ENCODE measurements at places on chromosomes 11 and 22.

DNA sequence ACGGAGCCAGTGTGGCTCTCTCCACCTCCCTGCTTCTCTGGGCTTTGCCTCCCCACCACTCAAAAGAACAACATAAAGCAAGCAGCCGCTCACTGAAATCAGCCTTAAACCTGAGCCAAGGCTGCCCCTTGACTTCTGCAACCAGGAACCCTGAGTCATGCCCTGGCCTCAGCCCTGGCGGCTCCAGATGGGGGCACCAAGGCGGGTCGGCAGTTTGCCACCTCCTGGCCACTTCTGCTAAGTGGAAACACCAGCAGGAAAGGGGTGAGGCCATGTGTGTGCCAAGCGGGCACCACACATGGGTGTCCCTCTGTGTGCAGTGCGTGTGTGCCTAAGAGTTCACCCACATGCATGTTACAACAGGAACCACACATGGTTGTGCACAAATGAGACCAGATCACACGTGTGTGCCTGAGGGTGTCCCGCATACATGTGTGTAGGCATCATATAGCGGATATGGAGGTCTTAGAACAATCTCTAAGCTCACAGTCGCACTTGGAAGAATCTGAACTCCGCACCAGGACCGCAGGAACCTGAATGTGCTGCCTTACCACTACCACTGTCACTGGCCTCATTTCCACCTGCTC is 221.2 kb downstream of the MN1 start:
- DNase-seq, result no peak

DNA sequence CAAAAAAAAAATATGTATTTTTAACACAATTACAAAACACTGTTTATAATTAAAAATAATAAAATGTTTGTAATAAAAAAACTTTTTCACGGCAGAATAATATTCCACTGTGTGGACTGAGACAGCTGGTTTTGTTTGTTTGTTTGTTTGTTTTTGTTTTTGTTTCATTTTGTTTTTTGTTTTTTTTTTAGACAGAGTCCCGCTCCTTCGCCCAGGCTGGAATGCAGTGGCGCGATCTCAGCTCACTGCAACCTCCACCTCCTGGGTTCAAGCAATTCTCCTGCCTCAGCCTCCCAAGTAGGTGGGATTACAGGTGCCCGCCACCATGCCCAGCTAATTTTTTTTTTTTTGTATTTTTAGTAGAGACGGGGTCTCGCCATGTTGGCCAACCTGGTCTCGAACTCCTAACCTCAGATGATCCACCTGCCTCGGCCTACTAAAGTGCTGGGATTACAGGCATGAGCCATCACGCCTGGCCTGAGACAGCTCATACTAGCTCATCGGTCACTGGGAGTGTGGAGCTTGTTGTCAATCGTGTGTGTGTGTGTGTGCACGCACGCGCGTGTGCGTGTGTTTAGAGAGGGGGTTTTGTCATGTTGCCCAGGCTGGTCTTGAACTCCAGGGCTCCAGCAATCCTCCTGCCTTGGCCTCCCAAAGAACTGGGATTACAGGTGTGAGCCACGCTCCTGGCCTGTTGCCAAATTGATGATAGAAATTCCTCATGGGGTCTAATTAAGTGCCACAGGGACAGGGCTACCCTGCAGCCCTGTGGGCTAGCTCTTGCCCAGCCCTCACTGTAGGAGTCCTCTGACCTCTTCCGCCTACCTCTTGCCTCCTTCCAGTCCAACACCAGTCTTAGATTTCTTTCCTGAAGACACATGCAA is 7.2 kb upstream of the AIFM3 start:
- no peak for DNase-seq

GRCh38 chr11:134657631-134658030 is 245.6 kb upstream of the B3GAT1 start:
- DNase-seq, result no peak

- DNase-seq, result no peak
Measured at GRCh38 chr11:86151174-86152005, 82.5 kb upstream of the PICALM start.

DNA sequence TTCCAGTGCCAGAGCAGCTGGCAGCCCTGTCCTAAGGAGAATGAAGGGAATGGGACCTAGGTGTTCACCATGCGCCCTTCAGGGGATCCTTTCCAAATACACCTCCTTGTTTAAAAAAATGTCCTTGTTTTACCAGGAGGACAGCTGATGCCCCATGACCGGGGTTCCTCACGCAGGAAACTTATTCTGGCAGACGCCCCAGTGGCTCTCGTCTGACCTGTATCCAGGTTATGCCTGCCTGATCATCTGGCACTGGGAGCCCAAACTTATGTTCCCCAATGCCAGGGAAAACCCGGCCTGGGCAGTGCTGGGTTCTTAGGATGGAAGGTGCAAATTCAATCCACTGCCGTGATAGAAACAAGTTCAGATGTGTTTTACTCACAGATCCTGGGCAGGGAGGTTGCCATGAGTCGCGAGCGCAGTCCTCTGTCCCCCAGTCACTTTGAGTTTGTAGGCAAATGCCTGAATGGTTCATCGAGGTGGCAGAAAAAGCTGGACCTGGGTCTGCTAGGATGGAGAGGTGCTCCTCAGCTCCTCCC is 31.5 kb downstream of the MOV10L1 start:
- DNase-seq, result no peak

DNA sequence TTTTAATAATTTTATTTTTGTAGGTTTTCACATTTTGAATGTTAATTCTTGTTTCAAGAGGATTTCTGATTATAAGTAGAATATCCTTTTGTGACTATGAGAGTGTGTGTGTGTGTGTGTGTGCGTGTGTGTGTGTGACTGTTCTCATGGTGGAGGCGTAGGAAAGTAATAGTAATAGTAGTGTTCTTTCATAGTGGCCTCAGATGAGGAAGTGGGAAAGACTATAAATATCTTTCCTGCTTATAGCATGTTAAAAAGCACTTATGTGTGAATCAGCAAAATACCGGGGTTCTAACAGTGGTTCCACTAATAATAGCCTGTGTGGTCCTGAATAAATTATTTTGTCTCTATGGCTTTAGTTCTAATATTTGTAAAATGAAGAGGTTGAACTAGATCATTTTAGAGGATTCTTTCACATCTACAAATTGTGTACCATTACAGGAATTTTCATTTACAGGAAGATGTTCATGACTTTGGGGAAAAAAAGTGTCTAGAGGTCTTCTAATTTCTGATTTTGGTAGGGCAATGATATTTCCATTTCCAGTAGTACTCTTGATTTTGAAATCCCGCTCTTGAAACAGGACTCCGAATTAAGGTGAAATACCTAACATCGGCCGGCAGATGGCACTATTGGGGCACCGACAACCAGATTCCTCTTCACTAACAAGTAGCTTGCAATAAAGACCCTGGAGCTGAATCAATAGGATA is 29.9 kb upstream of the OR10G7 start:
- peak; percentile 14 for DNase-seq

DNA sequence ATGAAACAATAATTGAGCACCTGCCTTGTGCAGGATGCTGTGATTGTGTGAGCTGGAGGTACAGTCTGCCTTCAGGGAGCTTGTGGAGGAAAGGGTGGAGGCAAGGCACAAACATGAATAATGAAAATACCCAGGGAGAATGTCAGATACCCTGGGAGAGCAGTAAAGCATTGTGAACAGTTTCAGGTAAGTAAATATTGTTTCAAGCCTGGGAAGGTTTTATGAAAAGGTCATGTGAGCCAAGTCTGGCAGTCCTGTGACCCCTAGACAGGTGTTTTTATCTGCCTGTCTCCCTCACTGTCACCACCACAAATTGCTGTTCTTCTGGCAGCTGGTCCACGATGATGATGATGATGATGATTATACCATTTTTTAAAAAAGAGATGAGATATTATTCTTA is 32.0 kb downstream of the SPECC1L start:
- no peak for DNase-seq

GRCh38 chr11:102633385-102634026 is 8.4 kb upstream of the MMP20 start:
- DNase-seq, result no peak

GRCh38 chr22:26540119-26540518 is 27.8 kb upstream of the TFIP11 start:
- no peak for DNase-seq

DNA sequence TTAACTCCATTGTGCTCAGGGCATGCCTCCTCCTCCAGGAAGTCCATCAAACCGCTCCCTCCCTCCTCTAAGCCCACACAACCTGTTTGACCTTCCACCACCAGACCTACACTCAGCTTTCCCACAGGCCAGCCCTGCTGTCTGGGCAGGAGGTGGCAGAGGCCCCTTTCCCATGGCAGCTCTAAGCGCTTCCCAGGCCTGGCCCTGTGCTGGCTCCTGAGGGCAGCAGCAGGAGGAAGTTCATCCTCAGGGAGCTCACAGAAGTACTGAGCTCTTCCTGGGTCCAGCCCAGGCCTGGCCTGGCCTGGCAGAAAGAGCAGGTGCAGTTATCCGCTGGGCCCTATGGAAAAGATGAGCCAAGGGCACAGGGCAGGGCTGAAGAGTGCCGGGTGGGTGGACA is 31.4 kb downstream of the ARAP1 start:
- DNase-seq, result no peak

DNA sequence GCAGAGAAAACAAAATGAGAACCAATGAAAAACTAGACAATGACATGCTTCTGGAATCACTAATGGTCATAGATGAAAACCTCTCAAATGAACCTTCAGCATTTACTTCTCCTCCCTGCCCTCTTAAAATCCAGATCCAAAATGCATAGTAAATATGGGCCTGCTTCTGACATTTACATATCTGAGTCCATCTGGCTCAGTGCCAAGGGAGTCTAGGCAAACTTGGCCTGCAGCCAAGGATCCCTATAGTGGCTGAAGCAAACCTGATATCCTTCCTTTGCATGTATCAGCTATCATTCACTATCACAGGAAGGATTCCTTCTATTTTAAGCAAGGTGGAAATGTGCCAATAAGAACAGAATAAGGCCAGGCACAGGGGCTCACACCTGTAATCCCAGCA is 104.8 kb downstream of the C11orf58 start:
- DNase-seq, result no peak

- DNase-seq, result no peak
Measured at GRCh38 chr11:65305501-65306268, 9.0 kb upstream of the CDC42EP2 start.

- no peak for DNase-seq
Measured at GRCh38 chr22:19152942-19153883, 3.1 kb upstream of the GSC2 start.

- DNase-seq, result no peak
Measured at GRCh38 chr11:121486054-121486453, 33.3 kb upstream of the SORL1-AS1 start.

- no peak for DNase-seq
Measured at GRCh38 chr22:43222262-43222661, 35.3 kb upstream of the TTLL12 start.

GRCh38 chr22:32803020-32803737 is 1.7 kb downstream of the TIMP3 start:
- no peak for DNase-seq

DNA sequence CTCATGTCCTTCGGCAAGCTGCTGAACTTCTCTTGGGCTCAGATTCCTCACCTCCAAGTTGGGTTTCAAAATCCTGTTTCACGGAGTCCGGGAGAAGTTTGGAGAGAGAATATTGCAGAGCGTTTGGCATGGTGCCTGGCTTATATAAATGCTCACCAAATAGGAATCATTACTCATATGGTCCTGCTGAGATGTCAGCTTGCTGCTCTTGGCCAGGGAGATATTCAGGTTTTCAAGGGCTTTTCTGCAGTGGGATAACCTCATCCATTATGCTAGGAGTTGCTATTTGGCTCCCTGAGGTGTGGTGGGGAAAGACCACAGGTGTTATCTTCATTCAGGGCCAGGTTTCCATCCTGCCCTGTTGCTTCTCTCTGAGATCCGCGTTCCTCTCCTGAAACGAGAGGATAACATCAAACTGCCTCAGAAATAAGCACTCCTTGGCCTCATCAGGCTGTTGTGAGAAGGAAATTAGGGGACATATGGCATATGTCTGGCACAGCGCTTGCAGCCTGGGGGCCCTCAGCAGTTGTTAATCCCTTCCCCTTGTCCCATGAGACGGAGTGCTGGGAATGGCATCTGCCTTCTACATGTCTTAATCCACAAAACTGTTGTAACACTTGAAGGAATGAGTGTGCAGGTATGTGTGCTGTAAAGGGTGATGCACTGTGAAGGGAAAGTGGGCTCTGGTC is 29.9 kb upstream of the ACER3 start:
- DNase-seq, result no peak

- no peak for DNase-seq
Measured at GRCh38 chr11:32991898-32992297, 23.8 kb upstream of the DEPDC7 start.

- DNase-seq, result no peak
Measured at GRCh38 chr22:19207884-19208283, 29.3 kb upstream of the SLC25A1 start.

- no peak for DNase-seq
Measured at GRCh38 chr11:39678996-39679395, 1780.5 kb downstream of the LRRC4C start.

DNA sequence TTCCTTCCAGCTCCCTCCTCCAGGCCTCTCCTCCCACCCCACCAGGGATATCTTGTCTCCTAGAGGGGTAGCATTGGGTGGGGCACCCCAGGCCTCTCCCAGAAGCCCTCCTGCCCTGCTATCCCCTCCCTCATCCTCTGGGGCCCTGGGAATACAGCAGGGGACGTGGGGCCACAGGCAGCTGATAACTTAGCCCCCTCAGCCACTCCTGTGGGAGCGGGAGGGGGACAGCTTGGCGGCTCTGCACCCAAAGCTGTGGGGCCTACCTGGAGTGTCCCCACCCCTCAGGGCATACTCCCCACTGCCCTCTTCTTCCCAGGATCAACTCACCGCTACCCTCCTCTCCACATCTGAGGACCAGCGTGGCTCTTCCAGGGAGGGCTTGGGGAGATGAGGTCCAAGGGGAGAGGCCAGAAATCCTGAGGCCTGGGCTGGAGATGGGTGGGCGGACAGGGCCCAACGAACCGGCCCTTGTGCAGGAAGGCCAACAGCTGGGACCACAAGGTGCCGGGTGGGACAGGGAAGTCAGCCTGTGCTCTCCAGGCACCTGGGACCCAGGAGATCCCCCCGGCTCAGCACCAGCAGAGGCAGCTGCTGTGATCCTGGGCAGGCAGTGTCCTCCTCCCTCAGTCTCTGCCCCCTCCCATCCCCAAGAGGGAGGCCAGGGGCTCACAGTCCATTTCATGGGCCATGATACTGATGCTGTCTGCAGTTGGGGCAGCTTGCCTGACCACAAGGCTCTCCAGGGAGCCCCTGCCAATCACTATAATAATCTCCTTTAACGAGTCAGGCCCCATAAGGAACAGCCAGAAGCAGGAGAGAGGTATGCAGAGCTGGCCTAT is 23.2 kb downstream of the NEAT1 start:
- no peak for DNase-seq

Measured in activated effector memory CD4-positive, alpha-beta T cell treated with Interleukin-2 at 50 U/mL for 16 hours (primary cell).